ENCODE measurements at places on chromosomes 5 and 9.

- no peak for DNase-seq
These were observed 71.9 kb upstream of the SPATA31E1 start for GRCh38 chr9:87810679-87811178.

DNA sequence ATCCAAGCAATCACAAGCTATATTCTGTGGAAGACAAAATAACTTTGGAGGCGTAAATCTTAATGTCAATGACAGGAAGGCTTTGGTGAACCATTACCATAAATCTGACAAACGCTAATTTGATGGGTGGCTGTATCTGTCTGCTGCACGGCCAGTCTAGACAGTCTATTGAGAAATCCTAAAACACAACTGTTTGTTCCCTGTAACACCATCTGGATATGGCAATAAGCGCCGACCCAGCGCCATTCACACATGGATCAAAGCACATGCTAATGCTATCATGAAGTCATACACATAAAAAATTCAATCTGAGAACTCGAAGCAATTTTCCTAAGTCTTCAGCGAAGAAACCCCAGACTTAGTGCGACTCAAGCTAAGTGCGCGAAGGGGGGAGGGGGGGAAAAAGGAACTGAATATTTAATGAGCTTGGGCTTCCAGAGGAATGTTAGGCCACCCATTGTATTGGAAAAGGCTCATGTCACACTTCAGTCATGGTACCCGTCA is 95.1 kb downstream of the ARL15 start:
- DNase-seq, result no peak

DNA sequence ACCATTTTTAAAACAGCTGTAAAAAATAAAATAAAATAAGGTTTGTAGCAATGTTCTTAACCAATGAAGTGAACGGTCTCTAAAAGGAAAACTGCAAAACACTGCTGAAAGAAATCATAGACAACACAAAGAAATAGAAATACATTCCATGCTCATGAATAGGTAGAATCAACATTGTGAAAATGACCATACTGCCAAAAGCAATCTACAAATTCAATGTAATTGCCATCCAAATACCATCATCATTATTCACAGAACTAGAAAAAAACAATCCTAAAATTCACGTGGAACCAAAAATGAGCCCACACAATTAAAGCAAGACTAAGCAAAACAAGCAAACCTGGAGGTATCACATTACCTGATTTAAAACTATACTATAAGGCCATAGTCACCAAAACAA is 67.6 kb upstream of the RGMB start:
- DNase-seq, result no peak

DNA sequence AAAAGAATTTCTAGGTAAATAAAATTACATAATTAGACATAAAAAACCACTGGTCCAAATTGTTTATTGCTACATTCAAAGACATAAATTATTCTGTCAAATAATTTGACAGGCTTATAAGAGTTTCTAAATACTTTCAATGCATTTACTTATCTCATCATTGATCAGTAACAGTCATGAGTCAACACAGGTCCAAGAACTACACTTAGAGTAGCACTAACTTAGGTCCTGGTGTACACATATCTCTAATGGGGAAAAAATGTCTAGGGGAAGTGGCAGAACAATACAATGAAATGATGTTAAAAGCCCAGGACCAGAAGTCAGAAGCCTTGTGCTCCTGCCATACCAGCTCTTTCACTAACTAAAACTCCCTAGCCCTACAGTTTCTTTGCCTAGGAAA is 96.5 kb upstream of the SLCO6A1 start:
- no peak for DNase-seq

DNA sequence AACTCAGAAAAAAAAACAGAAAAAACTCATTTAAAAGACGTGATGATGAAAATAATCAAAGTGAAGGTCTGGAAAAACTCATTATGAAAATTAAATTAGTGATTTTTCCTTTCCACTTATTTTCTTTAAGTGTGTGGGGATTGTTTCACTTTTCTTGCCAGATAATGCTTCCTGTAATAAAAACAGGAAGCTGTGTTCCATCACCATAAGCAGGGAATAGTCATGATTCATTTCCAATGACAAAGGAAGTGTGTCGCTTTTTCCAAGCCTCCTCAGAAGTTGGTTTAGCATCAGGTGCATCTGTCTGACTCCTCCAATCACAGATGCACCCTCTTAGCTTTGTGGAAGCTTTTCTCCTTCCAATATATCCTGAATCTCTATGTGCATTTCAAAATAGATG is 2068.7 kb downstream of the MAT2B start:
- DNase-seq, result no peak

- DNase-seq, result no peak
These were observed 65.9 kb downstream of the ITGA1 start for GRCh38 chr5:52853650-52854049.

All from HEK293T (cell line).